ENCODE measurements at places on chromosomes 1 and 21.

GRCh38 chr1:230857077-230857476 is 11.2 kb downstream of the C1orf198 start:
- DNase-seq, result no peak

DNA sequence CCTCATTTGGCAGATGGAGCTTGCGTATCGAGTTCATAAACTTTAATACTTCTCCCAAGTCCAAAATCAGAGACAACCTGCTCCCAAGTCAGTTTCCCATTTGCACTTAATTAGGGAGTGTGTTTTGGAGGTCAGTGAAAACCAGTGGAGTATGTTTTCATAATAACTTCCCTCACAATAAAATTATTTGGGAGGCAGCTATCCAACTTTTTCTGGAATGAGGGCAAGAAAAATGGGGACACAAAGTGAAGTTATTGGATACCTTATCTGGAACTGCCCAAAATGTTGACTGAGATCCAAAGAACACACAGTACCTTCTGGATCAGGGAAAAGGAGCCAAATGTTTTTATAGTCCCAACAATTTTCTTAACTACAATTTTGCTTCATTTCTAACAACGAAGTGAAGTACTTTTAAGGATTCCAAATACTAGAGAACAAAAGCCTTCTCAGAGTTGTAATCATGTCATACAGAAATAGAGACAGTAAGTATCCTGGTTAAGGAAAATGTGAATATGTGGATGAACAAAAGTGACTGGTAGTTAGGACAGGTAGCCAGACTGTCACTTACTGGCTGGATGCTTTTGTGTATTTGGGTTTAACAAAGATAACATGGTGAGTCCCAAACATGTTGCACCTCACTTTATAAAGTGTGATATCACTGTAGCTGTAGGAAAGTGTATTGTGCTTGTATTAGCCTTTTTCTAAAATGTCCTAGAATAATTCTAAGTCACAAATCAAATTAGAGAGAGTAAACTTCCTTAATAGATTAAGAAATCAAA is 325.0 kb downstream of the HLX start:
- DNase-seq, result no peak

- no peak for DNase-seq
Measured at GRCh38 chr1:7491818-7492173, 279.3 kb upstream of the VAMP3 start.

DNA sequence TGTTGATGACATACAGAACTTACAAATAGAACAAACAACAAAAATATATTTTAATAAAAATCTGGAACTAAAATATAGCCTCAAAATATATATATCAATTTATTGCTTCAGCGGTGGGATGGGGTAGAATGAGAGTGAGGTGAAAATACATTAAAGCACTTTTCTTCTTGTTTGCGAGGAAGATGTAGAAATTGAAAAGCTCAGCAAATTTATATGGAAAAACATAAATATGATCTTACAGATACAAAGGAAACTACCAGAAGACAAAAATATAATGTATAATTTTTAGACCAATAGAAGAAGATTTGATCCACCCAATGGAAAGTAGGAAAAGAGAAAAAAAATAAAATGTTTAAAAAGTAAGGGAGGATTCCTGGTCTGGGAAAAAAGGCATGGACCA is 372.2 kb downstream of the DISC1 start:
- no peak for DNase-seq

DNA sequence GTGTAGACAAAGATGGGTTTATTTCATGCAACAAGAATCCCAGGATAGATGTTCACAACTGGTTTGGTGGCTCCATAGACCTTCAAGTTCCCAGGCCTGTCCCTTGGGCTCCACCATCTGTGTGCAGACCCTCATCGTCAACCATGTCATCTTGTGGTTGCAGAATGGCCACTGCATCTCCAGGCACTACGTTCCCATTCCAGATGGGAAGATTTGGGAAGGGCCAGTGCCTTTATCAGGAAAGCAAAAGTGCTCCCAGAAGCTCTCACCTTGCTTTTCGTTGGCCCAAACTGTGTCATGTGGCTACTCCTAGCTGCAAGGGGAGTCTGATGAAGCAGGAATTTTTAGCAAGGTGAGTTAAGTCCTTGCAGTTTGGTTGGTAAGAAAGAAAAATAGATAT is 12.8 kb downstream of the TMCC2 start:
- no peak for DNase-seq

- no peak for DNase-seq
Measured at GRCh38 chr1:228084797-228085196, 2.3 kb downstream of the ARF1 start.

DNA sequence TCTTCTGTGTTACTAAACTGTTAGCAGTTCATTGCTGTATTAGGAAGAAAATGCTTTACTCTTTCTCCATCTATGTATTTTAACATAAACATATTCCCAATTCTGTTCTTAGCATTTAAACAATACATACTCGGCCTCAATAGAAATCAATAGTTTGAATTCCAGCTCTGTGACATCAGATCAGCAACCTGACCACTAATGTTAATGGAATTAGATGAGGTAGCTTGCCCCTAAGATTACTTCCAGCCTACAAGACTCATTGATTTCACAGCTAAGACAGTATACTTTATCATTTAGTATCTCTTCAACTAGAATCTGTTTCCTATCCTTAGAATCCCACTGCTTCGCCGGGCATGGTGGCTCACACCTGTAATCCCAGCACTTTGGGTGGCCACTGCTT is 38.9 kb downstream of the EPRS1 start:
- no peak for DNase-seq

- peak; percentile 61 for DNase-seq
Measured at GRCh38 chr1:48610628-48611542, 138.9 kb upstream of the SPATA6 start.

DNA sequence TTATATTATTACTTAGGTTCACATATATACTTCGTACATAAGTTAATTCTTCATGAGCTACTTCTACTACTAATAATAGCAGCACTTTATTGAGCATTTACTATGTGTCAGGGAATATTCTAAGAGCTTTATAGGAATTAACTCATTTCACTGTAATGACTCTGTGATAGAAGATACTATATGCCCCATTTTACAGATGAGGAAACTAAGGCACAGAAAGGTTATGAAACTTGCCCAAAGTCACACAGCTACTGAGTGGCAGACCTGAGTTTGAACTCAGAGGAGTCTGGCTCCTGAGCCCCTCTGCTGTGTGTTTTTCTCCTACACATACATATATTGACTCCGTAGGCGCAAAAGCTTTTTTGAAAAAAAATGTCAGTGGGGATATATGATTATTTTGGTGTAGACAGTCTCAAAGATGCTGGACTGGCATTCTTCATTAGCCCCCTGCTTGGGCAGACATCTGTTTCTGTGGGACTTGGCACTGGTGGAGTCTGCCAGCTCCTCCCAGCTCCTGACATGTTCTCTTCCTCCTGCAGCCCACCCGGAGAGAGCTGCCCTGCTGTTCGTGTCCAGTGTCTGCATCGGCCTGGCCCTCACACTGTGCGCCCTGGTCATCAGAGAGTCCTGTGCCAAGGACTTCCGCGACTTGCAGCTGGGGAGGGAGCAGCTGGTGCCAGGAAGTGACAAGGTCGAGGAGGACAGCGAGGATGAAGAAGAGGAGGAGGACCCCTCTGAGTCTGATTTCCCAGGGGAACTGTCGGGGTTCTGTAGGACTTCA is 70.9 kb downstream of the TCP10L start:
- no peak for DNase-seq

- peak; percentile 96 for DNase-seq
Measured at GRCh38 chr1:1574721-1575537, at the start of gene SSU72. Gene SSU72 (minus strand): TSS chr1:1574863. CDS start chr1:1574557, 306 bp downstream.

GRCh38 chr1:164602480-164603093 is 43.6 kb downstream of the PBX1 start:
- DNase-seq, result no peak

- DNase-seq, result no peak
Measured at GRCh38 chr1:227942716-227943261, 4.9 kb downstream of the WNT9A start.

DNA sequence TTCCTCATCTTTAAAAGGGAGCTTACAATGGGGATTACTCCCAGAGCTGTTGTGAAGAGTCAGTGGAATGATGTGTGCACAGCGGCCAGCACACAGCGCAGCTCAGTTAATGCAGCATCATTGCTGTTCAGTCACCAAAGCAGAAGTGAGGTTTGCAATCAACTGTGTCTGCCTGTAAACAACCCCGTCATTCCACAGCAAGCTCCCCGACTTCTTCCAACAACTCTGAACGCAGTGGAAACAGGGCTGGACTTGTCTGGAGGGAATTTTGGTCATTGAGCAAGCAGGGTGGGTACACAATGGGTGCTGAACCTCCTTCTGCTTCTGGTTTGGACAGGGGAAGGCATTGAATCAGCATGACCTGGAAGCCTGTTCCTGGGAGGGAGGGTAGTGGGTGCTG is 347.4 kb downstream of the PTPRU start:
- DNase-seq, result no peak

DNA sequence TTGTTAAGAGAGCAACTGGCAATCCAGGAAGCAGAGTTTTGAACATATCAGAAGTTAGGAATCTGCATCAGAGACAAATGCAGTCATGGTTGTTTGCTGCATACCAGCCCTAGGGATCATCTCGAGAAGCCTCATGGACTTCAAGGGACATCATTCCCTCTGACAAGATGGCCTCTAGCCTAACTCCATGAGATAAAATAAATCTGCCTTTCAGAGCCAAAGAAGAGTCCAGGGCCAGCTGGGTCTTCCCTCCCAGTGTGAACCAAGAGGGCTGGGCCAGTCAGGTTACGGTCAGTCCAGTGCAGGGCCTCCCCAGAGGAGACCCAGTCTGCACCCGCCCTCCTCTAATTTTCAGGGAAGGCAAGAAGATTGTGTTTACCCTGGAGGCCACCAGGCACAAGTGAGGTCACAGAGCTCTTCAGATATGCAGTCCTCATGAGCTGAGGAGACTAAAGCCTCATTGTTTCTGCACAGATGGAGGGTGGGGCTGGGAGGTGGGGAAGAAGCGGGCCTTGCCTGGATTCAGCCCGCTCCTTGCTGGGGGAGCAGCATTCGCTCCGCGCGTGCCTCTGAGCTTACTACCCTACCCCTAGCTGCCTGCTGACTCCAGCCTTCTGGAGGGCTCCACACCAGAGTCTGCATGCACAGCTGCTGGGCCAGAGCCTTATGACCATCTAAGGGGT is 52.8 kb downstream of the CAPN2 start:
- DNase-seq, result no peak

GRCh38 chr1:18999359-18999758 is 42.9 kb upstream of the IFFO2 start:
- DNase-seq, result no peak

DNA sequence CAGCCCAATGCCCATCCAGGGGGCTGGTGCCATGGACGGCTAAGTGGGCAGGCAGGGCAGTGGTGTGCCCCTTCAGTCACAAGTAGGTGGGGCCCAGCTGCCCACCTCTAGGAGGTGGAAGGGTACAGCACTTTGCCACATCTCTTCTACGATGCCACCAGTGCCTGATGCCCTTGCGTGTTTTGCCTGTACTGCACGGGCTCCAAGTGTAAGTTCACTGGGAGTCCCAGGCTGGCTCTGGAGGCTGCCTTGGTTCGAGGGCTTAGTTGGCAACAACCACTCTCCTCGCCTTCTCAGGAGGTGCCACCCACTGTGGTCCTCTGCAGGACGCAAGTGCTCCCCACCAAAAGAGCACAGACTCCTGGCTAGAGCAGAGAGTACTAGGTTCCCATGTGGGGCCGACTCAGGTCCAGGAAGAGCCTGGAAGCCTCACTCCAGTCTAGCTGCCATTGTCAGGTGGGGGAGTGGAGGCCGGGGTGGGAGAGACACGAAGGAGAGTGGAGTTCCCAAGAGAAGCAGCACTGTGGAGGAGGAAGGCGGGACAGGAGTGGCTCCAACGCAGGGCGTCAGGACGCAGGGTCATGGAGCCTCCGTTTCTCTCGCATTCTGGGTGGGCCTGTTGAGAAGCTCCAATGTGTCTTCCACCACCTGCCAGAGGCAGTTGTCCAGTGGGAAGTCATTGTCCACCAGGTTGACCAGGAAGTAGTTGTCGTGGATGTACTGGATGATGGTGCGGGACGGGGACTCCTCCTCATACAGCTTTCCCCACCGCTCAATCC is 15.5 kb downstream of the MTHFR start:
- no peak for DNase-seq

DNA sequence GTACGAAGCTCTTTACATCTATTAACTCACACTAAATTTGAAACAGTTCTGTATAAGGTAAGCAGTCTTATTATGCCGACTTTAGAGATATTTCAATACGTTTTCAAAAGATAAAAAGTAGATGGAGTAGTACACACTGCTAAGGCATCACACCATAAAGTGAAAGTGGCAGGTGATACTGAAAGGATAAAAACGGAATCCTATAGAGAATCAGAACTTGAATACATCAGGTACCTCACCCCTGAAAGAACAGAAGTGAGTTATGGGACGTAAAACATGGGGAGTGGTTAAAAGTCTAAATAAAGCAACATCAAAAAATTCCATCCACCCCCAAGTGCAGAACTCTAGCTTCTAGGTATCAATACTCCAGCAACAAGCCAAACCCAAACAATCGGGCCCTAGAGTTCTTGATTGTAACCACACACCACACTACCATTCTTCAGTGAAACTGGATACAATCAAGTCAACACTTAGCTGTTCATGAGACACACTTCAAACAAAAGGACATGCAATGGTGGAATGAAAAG is 142.6 kb downstream of the SMYD3 start:
- DNase-seq, result no peak

GRCh38 chr1:34511802-34512201 is 243.0 kb upstream of the GJB5 start:
- DNase-seq, result no peak

- no peak for DNase-seq
Measured at GRCh38 chr1:188140958-188141357, 1312.2 kb downstream of the PLA2G4A start.

- no peak for DNase-seq
Measured at GRCh38 chr1:1617516-1617915, 2.2 kb downstream of the MIB2 start.

GRCh38 chr1:9317591-9318417 is 25.1 kb downstream of the SPSB1 start:
- DNase-seq, result no peak

DNA sequence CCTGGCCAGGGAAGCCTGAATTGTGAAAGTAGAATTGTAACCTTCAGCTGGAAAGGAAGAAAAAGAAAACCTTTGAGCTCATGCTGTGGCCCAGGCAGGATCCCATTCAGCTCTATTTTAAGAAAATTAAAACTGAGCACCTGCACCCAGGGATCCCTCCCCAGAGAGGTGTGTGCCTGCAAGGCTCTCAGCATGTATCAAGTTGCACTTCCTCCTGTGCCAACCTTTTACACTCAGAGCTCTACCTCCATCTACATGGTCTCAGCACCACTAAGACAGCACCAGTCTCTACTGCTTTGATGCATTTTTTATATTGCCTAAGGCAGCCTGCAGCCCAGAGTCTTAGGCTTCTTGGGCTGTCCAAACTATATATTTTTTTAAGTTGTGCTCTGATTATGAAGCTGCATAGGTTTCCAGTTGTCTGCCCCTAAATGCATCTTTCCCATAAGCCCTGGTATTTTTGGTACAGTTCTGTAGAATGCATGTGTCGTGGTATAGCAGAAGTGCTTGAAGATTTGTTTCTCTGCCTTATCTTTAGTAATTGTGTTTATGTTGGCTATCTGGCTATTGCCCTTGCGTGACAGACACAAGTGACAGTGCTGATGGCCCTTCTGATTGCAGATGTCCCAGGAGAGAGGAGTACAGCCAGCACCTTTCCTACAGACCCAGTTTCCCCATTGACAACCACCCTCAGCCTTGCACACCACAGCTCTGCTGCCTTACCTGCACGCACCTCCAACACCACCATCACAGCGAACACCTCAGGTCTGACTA is 63.1 kb downstream of the PTPRC start:
- DNase-seq, result peak; percentile 14

Measured in BE2C (cell line).